ENCODE measurements at places on chromosomes 11 and 22. TPM values are rescaled to one million over a fixed set of nuclear protein-coding genes. Genes with fewer than 3 reads are reported as not detected.

The PLAAT4 gene
- total RNA-seq, result 9.1 TPM

The TMEM138 gene
- 16.8 TPM for total RNA-seq

The C11orf42 gene
- not detected for total RNA-seq

The TSPO gene
- total RNA-seq, result 185 TPM

DNA sequence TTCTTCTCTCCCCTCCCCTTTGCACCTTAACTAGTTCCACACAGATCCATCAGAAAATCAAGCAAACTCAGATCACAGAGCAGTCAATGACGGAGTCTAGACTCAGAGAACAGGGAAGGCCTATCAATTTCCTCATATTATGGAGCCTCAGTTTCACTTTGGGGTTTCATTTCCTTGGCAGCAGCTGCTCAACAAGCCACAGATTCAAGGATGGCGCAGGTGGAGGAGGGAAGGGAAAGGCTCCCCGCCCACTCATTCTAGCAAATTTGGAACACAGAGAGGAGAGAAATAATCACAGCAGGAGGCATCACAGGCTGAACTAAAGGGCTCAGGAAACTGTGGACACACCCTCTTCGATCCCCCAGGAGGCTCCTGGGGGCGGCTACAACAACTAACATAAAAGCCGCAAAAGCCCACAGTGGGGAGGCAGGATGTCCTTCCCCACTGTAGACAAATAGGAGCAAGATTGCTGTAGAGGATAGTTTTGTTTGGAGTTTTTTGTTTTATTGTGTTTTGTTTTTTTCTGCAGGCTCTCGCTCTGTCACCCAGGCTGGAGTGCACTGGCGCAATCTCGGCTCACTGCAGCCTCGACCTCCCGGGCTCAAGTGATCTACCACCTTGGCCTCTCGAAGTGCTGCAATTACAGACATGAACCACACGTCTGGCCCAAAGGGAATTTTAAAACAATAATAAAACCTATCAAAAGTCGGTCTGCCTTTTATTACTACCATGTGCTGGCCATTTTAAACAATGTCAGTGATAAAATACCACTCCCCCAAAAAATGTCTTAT lies 3.4 kb downstream of the PLAAT3 start:
- peaks cover 57% of the 10 kb centered on the region for H3K4me1 ChIP-seq
- DNase-seq, result no peak
- H3K4me3 ChIP-seq, result no peak overlapping the region
- no peaks in the 10 kb centered on the region for H3K36me3 ChIP-seq
- peak overlapping the region; percentile 51 for H3K27ac ChIP-seq

DNA sequence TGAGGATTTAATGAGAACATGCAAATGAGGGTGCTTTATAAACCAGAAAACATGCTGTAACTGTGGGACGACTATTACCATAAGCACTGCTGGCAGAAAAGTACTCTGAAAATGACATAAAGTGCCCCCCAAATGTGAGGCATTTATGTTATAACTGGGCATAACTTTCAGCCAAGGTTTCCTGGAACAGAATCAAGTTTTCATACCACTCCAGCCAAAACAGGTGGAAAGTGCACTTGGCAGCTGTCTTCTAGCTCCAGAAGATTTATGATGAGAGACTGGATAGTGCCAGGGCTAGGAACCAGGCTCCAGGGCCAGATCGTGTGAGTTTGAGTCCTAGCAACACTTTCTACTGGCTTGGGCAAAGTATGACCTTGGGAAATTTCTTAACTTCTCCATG lies 339.2 kb downstream of the TENM4 start:
- no peak overlapping the region for H3K27ac ChIP-seq
- no peaks in the 10 kb centered on the region for H3K4me1 ChIP-seq
- H3K4me3 ChIP-seq, result no peak overlapping the region
- no peak for DNase-seq

GRCh38 chr11:111761036-111761435 lies 5.2 kb downstream of the PPP2R1B start:
- peaks cover 27% of the 10 kb centered on the region for H3K4me1 ChIP-seq
- H3K27me3 ChIP-seq, result no peaks in the 10 kb centered on the region
- DNase-seq, result no peak
- no peak overlapping the region for H3K4me3 ChIP-seq

GRCh38 chr11:118055966-118056365 lies 20.9 kb upstream of the TMPRSS4 start:
- no peaks in the 10 kb centered on the region for H3K36me3 ChIP-seq
- no peak overlapping the region for H3K27ac ChIP-seq
- H3K27me3 ChIP-seq, result no peaks in the 10 kb centered on the region
- no peaks in the 10 kb centered on the region for H3K4me1 ChIP-seq

DNA sequence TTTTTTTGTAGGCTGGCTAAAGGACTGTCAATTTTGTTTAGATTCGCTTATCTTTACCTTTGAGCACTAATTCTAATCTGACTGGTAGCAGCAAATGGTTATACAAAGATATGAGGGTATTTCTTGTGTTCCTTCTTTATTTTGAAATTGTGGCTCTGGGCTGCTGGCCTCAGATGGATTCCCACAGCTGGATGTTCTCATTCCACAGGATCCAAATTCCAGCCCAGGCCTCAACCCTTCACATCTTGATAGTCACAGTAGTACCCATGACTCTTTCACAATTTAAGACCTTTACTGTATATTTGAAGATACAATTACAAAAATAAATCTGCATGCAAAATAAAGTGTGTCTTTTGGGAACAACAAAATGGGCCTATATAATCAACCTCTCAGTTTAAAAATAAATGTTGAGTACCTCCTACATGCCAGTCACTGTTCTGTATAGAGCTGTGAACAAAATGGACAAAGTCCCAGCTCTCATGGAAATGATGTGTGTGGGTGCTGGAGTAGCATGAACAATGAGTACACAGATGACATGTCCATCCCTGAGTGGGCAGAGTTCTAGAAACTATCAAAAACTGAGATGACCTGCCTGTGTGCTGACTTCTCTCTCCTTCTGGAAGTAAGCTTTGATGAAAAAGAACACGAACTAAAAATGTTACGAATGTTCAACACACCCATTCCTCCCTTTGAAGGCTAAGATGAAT lies 51.7 kb upstream of the FBXO3 start:
- no peak overlapping the region for H3K27ac ChIP-seq
- H3K4me1 ChIP-seq, result peaks cover 16% of the 10 kb centered on the region
- H3K27me3 ChIP-seq, result peaks cover 75% of the 10 kb centered on the region
- H3K36me3 ChIP-seq, result no peaks in the 10 kb centered on the region
- no peak overlapping the region for H3K4me3 ChIP-seq

DNA sequence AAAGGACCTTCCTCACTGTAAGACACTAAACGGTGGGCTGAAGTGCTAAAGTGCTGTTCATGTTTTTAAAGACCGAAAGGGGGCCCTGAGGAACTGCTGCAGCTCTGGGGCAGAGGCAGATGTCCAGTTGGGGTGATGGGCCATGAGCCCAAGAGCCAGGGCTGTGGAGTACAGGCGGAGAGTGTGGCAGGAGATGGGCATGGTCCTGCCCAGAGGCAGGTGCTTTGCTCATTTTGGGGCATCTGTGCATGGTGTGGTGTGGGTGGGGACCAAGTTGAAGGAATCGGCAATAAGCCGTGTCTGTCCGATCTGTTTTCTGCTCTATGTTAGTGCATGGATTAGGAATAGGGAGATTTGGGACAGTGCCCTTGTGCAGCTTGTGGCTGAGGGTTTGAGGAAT lies 258.3 kb downstream of the NTM start:
- no peak overlapping the region for H3K27ac ChIP-seq
- H3K27me3 ChIP-seq, result no peaks in the 10 kb centered on the region
- H3K4me3 ChIP-seq, result no peak overlapping the region
- no peaks in the 10 kb centered on the region for H3K36me3 ChIP-seq
- no peak for DNase-seq

DNA sequence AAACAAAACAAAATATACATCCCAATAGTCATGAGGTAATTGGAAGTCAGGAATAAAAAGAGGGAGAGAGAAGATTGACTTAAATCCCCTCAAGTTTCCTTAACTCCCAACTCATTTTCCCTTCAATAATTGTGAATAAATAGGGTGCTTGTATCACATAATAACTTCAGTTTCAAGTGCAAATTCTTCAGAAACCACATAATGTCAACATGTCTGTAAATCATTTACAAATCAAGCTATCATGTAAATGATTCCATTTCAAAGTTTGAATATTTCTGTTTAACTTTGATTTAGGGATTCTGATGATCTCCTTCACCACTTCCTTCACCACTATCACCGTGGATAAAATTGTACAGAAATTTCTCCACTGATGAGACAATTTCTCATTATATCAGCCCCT lies 23.2 kb downstream of the CASP5 start:
- H3K4me1 ChIP-seq, result no peaks in the 10 kb centered on the region
- DNase-seq, result no peak
- no peak overlapping the region for H3K27ac ChIP-seq
- no peaks in the 10 kb centered on the region for H3K36me3 ChIP-seq
- H3K27me3 ChIP-seq, result no peaks in the 10 kb centered on the region

GRCh38 chr11:57087991-57088390 lies 93.8 kb upstream of the LRRC55 start:
- no peak overlapping the region for H3K4me3 ChIP-seq
- no peaks in the 10 kb centered on the region for H3K36me3 ChIP-seq
- H3K4me1 ChIP-seq, result no peaks in the 10 kb centered on the region
- H3K27ac ChIP-seq, result no peak overlapping the region
- H3K27me3 ChIP-seq, result no peaks in the 10 kb centered on the region
- DNase-seq, result no peak

GRCh38 chr11:35321532-35322317 lies 97.6 kb downstream of the SLC1A2 start:
- no peak overlapping the region for H3K27ac ChIP-seq
- no peak for DNase-seq
- H3K36me3 ChIP-seq, result no peaks in the 10 kb centered on the region
- H3K4me3 ChIP-seq, result no peak overlapping the region
- no peaks in the 10 kb centered on the region for H3K27me3 ChIP-seq
- peaks cover 13% of the 10 kb centered on the region for H3K4me1 ChIP-seq

GRCh38 chr22:23142546-23143105 lies 836 bp upstream of the RSPH14 start:
- no peaks in the 10 kb centered on the region for H3K27me3 ChIP-seq
- no peak for DNase-seq
- no peaks in the 10 kb centered on the region for H3K36me3 ChIP-seq
- H3K27ac ChIP-seq, result peak overlapping the region; percentile 39

DNA sequence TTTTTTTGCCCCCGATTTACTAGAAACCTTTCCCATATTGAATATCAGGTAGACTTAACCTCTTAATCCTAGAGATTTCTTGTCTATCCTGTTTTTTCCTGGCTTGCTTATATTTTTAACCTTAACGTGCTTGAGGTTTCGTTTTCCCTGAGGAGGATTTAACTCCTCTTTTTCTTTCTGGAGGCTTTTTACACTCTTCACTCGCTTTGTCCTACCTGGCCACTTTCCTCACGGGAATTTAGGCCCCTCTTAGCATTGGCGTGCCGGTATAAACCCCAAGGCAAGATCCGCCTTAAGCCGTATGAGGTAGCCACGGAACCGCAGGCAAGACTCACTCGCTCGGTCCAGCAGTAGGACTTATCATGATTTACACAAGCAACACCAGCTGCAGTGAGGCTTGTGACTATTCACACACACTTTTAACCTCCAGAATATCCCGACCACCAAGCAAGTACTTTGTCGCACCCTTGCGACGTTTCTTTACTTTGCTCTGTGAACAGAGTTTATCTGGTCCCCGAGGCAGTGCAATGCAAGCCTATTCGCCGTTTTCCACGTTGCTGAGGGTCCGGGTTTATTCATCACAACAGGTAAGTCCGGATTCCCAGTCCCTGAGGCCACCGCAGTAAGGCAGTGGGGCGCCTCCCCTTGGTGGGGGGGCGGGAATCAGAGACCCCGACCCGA lies 20.6 kb upstream of the ALDH3B2 start:
- no peak overlapping the region for H3K27ac ChIP-seq
- no peak for DNase-seq
- no peak overlapping the region for H3K4me3 ChIP-seq
- no peaks in the 10 kb centered on the region for H3K27me3 ChIP-seq

- peaks cover 5% of the 10 kb centered on the region for H3K4me1 ChIP-seq
- H3K27me3 ChIP-seq, result no peaks in the 10 kb centered on the region
- DNase-seq, result no peak
- no peaks in the 10 kb centered on the region for H3K36me3 ChIP-seq
- peak overlapping the region; percentile 15 for H3K27ac ChIP-seq
- no peak overlapping the region for H3K4me3 ChIP-seq
These were observed 128.2 kb upstream of the FIBIN start for GRCh38 chr11:26865703-26866102.

DNA sequence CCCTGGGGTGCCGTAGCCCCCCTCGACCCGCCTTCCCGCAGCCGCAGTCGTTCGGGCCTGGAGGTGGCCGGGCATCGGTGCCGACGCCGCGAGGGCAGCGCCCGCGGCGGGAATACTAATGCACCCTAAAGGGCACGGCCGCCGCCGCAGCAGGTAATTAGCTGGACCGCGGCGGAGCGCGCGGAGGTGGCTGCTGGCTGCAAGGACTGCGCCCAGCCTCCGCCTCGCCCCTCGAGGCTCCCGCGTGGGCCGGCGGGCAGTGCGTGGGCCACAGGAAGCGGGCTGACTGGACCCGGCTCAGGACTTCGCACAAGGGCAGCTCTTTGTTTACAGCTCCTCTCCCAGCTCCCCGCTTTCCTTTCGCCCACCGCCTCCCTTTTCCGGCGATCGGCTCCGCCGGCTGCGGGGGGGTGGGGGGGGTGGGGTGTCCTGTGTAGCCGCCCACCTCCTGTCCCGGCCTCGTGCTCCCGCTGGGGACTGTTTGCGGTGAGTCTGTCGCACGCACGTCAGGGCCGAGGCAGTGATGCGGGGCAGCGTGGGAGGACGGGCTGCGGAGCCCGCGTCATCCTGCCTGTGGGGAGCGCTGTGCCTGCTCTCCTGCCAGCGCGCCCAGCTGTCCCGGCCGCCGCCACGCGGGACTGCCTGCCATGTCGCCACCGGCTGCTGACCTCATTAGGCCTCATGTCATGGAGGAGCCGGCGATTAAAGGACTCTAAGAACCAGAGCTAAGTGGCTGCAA lies 53.2 kb downstream of the GRIK4 start:
- peaks cover 19% of the 10 kb centered on the region for H3K4me1 ChIP-seq
- no peak for DNase-seq
- no peaks in the 10 kb centered on the region for H3K36me3 ChIP-seq

DNA sequence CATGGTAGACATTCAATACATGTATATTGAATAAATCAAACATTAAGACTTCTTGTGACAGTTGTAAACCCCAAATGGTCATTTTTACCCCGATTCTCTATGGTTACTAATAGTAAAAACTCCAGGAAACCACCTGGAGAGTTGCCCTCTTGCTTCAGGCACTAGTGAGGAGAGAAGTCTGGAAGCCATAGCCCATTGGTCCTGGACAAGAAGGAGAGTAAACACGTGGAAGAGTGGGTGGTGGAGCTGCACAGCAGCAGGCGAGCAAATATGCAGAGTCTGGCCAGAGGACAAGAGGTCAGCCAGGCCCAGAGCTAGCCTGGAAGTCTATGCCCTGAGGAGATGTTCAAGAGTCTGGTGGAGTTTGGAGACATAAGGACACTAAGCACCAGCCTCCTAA lies 17.7 kb downstream of the DCHS1 start:
- peaks cover 69% of the 10 kb centered on the region for H3K4me1 ChIP-seq
- no peak overlapping the region for H3K4me3 ChIP-seq
- no peak for DNase-seq
- peaks cover 23% of the 10 kb centered on the region for H3K36me3 ChIP-seq
- H3K27ac ChIP-seq, result peak overlapping the region; percentile 78
